Stimulated activated CD4-positive, alpha-beta T cell treated with anti-CD3 and anti-CD28 coated beads, Interleukin-1b, Interleukin-23, amount 100 ng/mL, for 1 hour (primary cell): ENCODE measurements at places on chromosomes 4 and X.

GRCh38 chrX:40086569-40087335, 11.0 kb downstream of the BCOR start:
- DNase-seq, result no peak

DNA sequence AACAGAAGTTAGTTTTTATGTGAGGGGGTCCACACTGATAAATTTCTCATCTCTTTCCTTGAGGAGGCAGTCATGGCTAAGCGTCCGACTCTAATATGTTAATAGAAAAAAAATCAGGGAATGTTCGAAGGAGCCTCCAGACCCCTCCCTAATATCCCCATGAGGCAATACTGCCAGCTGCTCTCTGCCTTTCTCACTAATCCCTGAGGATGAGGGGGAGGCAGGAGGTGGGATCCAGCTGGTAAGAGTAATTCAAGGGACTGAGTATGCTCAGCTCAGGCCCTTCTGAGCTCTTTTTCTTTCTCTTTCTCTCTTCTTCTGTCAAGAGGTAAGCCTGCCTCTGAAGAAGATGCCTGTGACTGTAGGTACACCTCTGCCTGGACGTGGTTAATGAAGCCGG, 51.7 kb downstream of the PIR start:
- DNase-seq, result no peak

DNA sequence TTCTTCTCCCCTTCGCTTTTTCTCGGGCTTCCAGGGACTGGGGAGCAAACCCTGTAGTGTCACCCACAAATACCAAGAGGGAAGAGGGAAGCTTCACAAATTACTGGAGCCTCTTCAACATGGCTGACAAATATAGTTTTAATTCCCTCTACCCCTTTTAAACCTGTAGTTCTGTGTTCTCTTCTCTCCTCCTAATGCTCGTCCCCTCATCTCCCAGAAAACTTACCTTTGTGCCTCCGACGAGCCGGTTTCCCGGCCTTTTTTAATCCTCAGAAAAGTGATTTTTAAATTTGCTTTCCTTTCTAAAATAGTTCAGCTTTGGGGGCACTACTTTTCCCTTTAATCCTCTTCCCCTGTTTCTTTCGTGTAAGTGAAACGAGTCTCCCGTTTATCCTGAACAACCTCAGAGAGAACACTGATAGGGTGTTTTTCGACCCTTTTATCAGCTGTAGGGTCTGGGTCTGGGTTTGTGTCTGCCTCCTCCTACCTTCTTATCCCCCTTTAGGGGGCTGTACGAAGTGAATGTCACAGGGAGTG, 408 bp downstream of the TET2 start:
- DNase-seq, result no peak

- DNase-seq, result no peak
These were observed 558.2 kb upstream of the GNPDA2 start for GRCh38 chr4:45284400-45285085.

DNA sequence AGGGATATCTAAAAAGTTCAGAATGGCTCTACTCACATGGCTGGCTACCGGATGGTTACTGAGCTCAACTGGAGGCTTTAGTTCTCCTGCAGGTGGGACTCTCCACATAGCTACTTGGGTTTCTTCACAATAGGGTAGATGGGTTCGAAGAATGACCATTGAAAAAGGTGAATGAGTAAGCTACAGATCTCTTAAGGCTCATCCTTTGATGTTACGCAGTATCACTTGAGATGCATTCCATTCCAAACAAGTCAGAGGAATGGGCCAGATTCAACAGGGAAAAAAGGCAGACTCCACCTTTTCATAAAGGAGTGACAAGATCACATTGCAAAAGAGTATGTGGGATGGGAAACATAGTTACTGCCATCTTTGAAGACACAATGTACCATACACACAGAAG, 52.6 kb downstream of the DDX53 start:
- no peak for DNase-seq

- no peak for DNase-seq
These were observed 324.3 kb upstream of the TAPT1 start for GRCh38 chr4:16550531-16550930.

DNA sequence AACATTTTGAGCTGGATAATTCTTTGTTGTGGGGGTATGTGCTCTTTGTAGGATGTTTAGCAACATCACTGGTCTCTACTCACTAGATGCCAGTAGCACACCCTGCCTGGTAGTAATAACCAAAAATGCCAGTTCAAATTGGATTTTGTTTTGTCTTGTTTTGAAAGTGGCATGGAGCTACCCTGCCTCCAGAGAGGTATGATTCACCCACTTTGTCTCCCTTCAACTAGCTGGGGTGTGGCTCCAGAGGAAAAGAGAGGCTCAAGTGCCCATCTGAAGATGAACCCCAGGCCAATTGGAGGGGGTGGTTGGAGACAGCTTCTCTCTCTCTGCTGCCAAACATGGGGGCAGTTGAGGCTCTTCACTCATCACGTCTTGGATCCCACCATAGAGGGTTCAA, 34.5 kb downstream of the NIPAL1 start:
- no peak for DNase-seq

- DNase-seq, result no peak
These were observed 549.8 kb upstream of the PRKX start for GRCh38 chrX:4263030-4263803.

GRCh38 chr4:76207549-76207948, 6.1 kb downstream of the SCARB2 start:
- no peak for DNase-seq

- DNase-seq, result no peak
These were observed 34.0 kb downstream of the INPP4B start for GRCh38 chr4:142812091-142812490.

GRCh38 chrX:42020225-42020624, 96.9 kb upstream of the CASK start:
- no peak for DNase-seq

DNA sequence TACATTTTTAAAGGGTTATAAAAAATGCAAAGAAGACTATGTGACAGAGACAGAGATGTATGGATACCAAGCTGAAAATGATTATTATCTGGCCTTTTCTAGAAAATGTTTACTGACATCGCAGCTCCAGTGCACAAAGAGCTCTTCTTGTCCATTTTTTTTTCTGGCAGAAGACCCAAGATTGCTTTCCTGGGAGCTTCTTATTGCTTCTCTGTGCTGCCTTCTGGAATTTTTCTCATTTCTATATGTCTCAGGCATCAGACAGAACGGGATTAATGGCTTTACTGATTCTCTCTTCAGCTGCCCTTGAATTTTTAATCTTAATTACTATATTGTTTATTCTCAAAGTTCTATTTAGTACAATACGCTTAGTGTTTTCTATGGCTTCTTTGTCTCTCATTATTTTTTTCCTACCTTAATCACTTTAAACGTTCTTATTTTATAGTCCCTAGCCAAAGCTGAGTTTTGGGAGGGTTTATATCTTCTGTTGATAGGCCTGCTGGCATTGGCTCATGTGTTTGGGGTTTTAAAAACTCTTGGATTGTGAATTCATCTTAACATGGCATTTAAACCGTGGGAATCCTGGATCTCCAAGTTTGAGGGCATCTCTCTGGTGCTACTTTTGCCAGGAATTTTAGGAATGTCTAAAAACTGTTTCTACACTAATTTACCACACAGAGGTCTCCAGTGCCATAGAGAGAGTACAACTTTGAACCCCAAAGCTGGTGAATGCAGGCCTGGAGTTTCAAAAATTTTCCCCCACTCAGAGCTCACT, 138.9 kb upstream of the LNX1 start:
- DNase-seq, result no peak

- no peak for DNase-seq
These were observed 167.3 kb upstream of the LEF1 start for GRCh38 chr4:108336076-108336475.

DNA sequence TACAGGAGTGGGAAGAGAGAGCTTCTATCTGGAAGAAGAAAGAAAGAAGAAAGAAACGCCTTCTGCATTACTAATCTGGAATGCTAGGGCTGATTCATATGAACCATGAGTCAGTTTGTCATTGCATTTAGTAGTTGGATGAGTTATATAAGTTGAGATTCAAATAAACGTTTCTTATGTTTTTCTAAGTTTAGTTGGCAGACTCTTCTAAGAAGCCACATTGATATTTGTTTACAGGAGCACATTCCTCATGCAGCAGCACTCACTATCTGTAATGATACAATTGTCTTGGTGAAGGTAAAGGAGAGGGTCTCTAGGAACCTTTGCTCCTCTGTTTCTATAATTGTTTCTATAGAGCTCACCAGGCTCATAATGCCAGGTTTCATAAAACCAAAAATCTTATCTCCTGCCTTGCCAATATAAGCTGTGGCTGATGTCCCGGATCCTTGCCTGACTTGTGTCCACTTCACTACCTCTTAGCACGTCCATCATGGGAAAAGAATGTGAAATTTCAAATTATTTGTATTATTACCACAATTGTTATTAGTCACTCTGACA, 39.5 kb downstream of the HOPX start:
- DNase-seq, result no peak

GRCh38 chr4:78019414-78019813, 37.7 kb upstream of the FRAS1 start:
- DNase-seq, result no peak

GRCh38 chr4:6692806-6693205, 872 bp upstream of the S100P start:
- no peak for DNase-seq

- DNase-seq, result no peak
These were observed 87.0 kb downstream of the IRF2 start for GRCh38 chr4:184387351-184387750.

GRCh38 chr4:94307231-94307871, 35.3 kb downstream of the HPGDS start:
- DNase-seq, result no peak

DNA sequence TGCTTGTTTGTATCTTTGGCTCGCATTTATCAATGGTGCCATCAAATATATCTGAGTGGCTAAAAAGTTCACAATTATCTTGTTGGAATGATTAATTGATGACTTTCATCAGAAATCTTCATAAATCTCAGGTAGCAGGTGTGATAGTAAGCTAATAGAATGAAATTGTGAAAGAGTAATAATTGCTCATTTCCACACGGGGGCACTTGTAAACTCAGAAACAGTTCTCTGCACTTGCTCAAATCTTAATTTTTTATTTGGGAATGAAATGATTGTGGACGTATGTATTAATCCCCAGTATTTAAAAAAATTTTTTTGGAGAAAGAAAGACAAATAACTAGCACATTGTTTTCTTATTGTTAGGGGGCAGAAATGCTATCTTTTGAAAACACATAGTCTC, 132.8 kb downstream of the DTHD1 start:
- DNase-seq, result no peak

- DNase-seq, result no peak
These were observed 20.3 kb downstream of the MEPE start for GRCh38 chr4:87853108-87853507.

DNA sequence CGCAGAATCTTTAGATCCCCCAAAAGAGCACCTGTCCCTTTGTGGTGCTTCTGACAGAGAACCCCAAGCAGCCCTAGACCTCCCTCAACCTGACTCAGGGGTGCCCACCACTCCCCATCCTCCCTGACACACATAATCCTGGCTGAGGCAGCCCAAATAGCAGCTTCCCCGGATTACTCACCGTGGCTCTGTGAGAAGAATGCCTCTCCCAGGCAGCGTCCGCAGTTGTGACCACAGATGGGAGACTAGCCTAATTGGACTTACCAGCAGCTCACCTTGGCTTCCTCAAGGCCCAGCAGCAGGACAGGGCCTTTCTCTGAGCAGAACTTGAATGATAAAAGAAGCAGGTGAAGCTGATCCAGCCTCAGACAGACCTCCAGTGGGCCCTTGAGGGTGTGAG, 10.3 kb upstream of the ODAPH start:
- no peak for DNase-seq

- no peak for DNase-seq
These were observed 50.1 kb upstream of the ACSL4 start for GRCh38 chrX:109782994-109783700.

- DNase-seq, result no peak
These were observed 874.0 kb upstream of the AGA start for GRCh38 chr4:178316211-178316610.
